ENCODE measurements at places on chromosomes 16 and 17.

- peak; percentile 59 for DNase-seq
Measured at GRCh38 chr17:82065638-82066303, at the start of gene DUS1L. Gene DUS1L (minus strand): TSS chr17:82065804. CDS start chr17:82065059, 745 bp downstream.

DNA sequence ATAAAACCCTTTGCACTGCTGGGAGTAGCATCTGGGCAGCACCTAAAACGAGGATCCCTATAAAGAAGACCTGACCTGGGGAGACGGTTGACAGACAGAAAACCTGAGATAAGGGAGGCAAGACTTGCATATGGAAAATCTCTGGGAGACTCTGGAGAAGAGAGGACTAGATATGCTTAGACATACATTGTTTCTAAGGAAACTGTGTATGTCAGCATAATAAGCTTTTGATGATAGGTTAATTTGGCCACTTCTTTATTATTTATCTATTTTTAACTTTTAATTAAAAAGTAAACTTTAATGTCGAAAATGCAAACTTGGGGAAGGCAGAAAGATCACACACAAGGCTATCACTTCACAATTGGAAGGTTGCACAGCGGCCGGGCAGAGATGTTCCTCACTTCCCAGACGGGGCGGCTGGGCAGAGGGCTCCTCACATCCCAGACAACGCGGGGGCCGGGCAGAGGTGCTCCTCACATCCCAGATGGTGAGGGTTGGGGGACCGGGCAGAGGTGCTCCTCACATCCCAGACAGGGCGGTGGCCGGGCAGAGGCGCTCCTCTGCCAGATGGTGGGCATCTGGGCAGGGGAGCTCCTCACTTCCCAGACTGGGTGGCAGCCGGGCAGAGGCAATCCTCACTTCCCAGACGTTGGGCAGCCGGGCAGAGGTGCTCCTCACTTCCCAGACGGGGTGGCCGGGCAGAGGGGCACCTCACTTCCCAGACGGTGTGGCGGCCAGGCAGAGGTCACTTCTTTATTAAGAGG lies 64.3 kb upstream of the HS3ST3A1 start:
- no peak for DNase-seq

- DNase-seq = no peak
Measured at GRCh38 chr17:17472333-17472920, 4.4 kb upstream of the MED9 start.

- DNase-seq = peak; percentile 81
Measured at GRCh38 chr17:40290629-40291280, 3.1 kb downstream of the CDC6 start.

DNA sequence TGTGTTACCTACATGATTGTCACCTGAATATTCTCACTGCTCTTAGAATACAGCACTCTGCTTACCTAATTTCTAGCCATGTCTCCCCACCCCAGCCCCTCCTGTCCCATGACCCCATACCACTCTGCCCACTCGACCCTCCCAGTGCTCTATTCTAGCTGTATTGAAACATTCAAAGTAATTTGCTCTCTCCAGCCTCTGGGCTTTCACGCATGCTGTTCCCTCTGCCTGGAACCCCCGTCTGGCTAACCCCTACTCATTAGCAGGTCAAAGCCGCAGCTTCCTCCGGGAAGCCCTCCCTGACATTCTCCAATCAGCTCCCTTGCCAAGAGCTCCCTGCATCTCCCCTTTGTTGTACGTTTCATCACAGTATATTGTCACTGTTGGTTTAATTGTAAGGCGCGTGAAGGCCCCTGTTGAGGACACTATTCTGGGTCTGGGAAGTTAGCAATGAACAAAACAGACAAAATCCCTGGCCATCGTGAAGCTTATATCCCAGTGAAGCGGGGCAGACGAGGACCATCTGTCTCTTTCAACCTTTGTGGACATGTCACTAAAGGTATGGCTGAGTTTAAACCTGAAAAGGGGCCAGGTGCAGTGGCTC lies 72.3 kb upstream of the LHX1 start:
- DNase-seq = no peak

DNA sequence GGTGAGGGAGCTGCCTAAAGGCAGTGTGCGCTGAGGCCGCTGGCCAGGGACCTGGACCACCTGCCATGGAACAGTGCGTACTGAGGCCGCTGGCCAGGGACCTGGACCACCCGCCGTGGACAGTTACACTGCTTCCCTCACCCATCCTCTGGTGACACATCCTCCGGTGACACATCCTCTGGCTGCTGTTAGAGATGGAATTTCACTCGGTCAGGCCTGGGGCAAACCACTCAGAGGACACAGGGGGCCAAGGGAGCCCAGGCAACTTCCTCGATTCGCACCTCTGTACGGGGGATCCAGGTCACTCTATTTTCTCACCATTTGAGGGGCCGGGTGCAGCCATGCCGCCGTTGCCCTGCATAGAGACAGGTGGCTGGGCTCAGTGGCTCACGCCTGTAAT lies 32.4 kb upstream of the RPTOR start:
- DNase-seq = peak; percentile 50

All from kidney tubule cell (primary cell).